Stimulated activated CD8-positive, alpha-beta memory T cell treated with anti-CD3 and anti-CD28 coated beads, Interleukin-4, amount 100 ng/mL, for 48 hours (primary cell): ENCODE measurements at places on chromosomes 3 and 15.

- peak; percentile 42 for DNase-seq
These were observed 779 bp upstream of the CTNNB1 start for GRCh38 chr3:41198526-41198925.

GRCh38 chr15:90024406-90024805, 23.3 kb downstream of the ZNF710 start:
- DNase-seq, result no peak

DNA sequence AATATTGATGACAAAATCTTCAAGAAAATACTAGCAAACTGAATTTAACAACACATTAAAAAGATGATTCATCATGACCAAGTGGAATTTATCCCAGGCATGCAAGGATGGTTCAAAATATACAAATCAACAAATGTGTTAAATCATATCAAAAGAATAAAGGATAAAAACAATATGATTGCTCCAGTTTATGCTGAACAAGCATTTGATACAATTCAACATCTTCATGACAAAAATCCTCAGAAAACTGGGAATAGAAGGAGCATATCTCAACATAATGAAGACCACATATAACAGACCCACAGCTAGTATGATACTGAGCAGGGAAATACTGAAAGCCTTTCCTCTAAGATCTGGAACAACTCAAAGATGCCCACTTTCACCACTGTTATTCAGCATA, 352.3 kb downstream of the PYDC2 start:
- no peak for DNase-seq

GRCh38 chr15:26661748-26662147, 111.1 kb downstream of the GABRB3 start:
- no peak for DNase-seq

DNA sequence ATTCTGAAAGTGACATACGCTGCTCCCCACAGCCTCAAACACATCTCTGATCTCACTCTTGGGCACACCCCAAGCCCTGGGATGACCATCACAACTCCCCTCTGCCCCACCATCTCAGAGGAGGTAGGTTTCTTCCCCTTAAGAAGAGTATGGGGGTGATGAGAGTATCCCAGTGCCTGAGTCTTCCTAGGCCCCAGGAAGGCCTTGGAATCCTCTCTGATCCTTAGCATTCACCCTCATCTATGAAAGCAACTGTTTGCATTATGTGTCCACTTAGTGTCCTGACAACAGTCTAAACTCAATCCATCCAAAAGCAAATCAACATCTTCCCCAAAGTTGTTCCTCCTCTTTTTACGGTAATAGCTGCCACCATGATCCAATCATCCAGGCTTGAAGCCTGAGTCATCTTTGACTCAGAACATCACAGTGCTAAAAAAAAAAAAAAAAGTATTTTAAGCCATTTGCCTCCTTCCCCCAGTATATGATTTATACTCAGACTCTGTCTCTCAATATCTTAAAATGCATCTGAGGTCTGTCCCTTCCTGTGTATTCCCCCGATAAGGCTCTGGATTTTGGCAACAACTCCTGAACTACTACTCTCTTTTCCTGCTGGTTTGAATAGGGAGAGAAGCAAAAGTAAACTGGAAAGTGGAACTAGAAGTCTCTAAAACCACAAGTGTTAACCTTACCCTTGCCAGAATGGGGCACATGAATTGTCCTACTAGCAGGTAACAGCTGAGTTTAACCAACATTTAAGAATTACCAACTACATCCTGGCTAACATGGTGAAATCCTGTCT, 22.5 kb downstream of the POPDC2 start:
- DNase-seq, result no peak

- no peak for DNase-seq
These were observed 65.0 kb downstream of the SMARCC1 start for GRCh38 chr3:47716656-47717055.

DNA sequence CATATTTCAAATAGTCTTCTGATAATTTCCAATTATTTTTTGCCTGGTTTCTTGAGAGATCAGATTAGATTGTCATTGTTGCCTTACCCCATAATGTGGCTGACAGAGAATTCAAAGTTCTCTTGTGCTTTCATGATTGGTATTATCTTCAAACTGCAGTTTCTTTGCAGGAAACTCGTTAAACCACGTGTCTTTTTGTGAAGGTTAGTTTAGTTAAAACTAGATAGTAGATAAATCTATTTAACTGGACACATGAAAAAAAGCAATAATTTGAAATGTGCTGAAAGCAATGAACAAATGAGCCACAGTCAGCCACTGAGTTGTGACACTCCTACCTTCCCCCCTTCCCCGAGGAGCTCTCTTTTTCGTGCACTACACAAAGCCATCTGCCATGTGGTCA, 327.5 kb upstream of the UMPS start:
- DNase-seq, result no peak

DNA sequence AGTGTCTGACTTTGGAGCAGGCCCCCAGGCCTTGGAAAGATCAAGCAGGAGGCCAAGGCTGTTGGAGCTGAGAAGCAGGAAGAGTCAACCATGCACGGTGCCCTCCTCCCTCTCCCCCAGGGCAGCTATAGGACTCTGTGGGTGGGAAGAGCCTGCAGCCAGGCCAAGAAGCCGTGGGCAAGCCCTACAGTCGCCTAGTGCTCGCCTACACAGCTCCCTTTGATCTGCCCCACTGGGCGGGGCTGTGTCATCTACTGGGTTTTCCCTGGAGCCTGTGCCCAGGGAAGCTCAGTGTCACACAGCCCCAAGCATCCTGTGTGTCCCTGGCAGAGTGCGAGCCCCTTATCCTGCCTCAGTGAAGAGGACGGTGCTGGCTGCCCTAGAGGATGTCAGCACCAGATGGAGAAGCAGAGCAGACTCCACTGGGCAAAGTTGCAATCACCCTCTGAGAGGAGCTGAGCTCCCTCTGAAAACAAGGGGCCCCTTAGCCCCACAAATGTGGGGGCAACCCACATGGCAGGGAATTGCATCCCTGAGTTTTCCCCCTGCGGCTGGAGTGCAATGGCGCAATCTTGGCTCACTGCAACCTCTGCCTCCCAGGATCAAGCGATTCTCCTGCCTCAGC, 72.2 kb downstream of the KLF13 start:
- no peak for DNase-seq

DNA sequence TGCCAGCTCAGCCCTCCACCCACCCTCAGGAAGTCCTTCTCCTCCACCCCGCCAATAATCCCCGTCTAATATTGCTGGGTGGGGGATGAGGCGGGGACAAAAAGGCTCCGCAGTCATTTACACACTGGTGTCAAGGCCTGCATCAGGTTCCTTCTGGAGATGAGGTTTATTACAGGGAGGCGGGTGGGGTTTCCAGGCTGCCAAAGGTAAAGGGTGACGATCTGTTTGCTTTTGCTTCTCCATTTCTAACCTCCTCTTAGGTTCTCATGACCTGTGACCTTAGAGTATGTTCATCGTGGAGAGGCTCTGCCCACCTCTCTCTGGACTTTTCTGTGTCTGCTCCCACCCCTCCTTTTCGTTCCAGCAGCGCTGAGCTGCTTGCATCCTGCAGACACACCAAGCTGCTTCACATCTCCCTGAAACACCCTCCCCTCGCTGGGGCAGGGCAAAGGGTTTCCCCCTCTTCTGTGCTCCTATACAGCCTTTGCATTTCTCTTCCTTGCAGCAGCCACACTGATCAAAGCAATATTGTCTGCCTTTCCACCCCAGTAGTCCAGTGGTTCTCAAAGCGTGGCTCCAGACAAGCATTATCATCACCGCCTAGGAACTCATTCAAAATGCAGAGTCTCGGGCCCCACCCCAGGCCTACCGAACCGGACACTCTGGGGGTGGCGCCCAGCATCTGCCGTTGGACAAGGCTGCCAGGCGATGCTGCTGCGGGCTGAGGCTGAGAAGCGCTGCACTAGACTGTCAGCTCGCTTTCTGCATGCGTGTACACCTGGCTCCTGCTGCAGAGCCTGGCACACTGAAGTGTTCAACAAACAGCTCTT, 26.6 kb downstream of the CA12 start:
- DNase-seq, result no peak

GRCh38 chr15:92069308-92070250, 216.1 kb downstream of the SLCO3A1 start:
- peak; percentile 68 for DNase-seq

- DNase-seq, result no peak
These were observed 112.5 kb downstream of the ADAMTS9 start for GRCh38 chr3:64575211-64575844.

DNA sequence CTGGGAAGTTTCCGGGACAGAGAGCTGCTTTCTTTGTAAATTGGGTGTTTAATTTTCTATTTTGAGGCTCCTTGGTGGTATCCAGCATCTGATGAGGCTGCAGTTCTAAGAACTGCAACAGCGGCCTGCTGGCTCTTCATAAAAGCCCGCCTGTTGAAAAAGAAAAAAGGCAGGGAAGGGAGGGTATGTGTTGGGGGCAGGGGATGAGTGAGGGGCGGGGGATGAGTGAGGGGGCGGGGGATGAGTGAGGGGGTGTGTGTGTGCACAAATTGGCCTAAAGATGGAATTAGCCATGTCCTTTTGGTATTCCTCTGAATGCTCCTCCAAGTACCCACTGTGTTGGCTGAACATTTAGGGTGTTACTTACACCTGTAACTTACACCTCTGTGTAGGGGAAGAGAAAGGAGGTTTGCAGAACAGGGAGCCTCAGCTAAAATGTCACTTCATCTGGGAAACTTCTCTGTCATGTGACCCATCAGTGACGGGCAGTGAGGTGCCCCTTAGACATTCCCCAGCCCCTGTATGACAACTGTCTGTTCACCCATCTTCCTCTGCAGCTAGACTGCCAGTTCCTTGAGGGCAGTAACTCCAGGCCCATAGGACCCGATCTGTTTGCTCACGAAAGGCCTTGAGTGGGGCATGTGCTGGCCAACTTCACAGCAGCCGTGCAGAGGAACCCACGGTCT, 57.6 kb downstream of the LRIG1 start:
- no peak for DNase-seq

DNA sequence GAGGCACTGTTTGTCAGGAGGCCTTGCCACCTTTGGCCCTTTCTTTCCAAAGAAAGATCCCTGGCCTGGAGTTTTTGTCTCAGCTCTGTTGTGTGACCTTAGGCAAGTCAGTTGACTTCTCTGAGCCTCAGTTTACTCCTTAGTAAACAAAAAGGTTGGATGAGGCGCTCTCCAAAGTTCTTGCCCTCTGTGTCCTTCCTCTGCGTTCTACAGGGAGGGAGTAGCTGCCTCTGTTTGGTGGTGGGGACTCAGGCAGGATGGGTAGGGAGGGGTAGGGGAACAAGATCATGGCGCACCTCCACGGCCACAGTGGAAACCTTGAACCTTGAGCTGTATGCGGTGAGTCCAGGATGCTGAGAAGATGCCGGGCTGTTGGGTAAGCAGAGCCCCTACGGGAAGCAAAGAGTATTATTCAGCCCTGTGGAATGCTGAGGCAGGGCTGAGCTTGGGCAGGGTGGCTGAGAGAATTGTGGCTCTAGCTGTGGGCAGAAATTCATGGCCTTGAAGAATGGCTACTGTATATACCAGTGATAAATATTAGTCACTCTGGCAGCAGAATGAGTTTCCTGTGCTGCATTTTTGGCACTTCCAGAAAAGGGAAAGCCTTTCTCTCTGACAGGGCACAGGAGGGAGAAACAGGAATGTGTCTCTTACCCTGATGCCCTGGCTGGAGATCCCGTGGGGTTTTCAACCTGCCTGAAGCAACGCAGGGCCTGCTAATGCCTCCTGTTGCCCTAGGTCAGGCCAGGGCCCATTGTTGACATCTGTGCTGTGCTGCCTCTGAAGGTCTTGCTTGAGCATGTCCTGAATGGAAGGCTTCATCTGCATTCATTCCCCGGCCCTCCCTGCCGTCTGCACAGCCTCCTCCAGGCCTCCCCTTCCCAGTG, 39.9 kb downstream of the SMAD3 start:
- no peak for DNase-seq

GRCh38 chr3:135014566-135014965, 219.5 kb downstream of the EPHB1 start:
- no peak for DNase-seq

DNA sequence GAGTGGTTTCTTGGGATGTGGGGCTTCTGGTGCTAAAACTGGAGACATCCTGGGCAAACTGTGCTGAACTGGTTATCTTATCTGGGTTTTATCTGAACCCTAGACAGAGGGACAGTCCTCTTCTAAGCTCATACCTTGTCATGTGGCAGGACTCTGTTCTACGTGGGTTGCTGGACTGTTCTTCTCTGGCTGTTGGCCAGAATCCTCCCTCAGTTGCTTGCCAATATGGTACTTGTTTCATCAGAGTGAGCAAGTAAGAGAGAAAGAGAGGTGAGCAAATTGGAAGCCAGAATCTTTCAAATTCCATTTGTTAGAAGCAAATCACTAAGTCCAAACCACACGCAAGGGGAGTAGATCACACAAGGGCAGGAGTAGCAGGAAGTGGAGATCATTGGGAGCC, 291.5 kb upstream of the TBL1XR1 start:
- DNase-seq, result no peak

DNA sequence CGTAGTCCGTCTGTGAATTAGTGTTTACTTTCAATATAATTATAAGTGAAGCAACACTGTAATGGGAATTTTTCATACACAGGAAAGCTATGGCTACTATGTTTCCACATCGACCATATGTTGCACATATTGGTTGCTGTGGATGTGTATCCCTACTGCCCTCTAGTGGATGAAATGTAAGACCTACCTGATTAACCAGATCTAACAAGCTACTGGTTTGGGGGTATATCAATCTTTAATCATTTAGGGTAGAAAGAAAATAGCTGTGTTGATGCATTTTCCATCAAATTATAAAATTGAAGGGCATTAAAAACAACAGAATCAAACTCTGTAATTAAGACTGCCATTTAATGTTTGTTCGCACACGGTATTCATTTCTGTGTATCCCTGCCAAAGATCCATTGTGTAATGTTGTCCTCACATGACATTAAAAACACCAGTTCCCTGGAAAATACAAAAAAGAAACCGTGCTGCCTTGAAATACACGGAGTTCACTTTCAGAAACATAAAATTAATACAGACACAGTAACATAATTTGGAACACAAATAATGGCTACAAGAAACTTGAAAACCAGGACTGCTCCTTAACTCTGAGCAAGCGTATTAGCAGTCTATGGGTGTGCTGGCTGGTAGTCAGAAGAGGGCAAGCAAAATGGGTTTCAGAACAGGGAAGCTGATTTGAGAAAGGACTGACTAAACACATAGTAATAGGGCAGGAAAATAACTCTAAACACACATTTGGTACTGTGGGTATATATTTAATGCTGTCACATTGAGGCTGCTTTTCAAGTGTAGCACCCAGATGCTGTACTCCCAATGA, 125.1 kb downstream of the TIGIT start:
- no peak for DNase-seq

GRCh38 chr3:30644615-30645014, 38.2 kb downstream of the TGFBR2 start:
- DNase-seq, result no peak
